ENCODE measurements at places on chromosomes 13 and 19.
A peak's percentile ranks its signal among the peaks of the same experiment; 100 is the strongest.

GRCh38 chr13:98315466-98315865 is 138.4 kb upstream of the RNF113B start:
- no peak for DNase-seq

DNA sequence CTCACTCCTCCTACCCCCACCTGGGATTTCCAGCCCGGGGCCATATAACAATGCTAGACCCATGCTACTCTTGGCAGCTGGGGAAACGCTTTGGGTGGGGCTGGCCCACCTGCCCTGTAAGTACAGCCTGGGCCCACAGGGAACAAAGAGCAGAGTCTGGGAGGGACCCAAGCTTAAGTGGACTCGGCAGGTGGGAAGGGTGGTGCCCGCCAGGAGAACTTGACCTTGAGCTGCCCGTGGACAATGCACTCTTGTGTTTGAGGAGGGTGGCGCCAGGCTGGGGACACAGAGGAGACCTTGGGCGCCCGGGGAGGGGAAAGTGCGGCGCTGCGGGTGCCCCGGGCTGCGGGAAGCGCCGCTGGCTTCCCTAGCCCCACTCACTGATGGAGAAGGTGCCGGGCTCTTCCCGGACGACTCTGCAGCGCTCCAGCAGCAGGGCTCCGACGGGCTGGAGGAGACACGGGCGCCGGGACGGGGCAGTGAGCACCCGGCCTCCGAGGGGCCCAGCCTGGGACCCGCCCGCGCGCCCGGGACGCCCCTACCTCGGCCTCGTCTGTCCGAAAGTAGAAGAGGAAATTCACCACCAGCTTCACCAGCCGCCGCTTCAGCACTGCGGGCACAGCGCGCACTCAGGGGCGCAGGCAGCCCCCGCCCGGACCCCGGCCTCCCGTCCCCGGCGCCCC is 607 bp downstream of the PLEKHJ1 start:
- no peak for DNase-seq

- DNase-seq, result no peak
Measured at GRCh38 chr13:95676105-95676761, 706 bp upstream of the DNAJC3 start.

DNA sequence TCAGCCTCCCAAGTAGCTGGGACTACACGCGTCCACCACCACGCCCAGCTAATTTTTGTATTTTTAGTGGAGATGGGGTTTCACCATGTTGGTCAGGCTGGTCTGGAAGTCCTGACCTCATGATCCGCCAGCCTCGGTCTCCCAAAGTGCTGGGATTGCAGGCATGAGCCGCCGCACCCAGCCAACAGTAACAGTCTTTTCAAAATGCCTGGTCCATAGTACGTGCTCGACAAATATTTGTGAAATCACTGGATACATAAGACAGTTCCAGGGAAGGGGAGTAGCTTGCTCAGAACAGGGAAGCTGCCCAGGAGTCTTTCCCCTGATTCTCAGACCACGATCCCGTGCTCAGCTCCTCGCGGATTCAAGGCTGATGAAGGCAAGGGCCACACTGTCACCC is 30.5 kb downstream of the CACNG6 start:
- no peak for DNase-seq

- DNase-seq, result no peak
Measured at GRCh38 chr19:33333151-33333550, 30.8 kb upstream of the CEBPA start.

DNA sequence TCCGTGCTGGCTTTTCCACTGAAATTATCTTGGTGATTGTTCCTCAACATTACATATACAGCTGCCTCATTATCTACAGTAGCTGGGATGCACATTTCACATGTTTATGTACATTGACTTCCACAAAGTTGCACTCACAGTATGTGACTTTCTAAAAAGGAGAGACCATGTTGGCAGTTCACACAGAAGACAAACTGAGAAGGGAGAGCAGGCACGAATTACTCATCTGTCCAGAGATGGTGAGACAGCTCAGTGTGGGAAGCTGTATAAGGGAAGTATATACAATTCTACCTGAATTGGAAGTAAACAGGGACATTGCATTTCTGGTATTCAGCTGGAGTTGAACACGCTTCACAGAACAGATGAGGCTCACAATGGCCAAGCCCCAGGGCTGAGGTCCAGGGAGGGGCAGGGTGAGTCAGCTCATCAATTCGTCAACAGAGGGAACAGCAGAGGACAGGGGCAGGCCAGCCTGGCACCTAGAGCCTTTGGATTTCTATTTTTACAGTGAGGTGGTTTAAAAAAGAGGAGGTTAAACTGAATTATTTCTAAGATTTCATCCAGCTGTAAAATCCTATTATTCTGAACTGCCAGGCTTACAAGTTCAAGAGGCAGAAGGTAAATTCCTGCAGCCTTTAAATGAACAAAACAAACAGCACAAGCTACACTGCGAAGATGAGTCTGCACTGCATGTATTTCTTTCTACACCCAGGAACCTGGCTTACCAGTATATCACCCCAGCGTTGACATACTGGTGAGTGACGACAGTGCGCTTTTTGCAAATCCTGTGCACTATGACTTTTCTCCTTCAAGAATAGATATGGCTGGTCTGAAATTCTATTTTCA is 9.8 kb downstream of the PARP4 start:
- no peak for DNase-seq

GRCh38 chr13:78024996-78025395 is 106.4 kb upstream of the EDNRB start:
- DNase-seq, result no peak

GRCh38 chr13:48318377-48318811 is 14.8 kb downstream of the RB1 start:
- DNase-seq, result no peak

DNA sequence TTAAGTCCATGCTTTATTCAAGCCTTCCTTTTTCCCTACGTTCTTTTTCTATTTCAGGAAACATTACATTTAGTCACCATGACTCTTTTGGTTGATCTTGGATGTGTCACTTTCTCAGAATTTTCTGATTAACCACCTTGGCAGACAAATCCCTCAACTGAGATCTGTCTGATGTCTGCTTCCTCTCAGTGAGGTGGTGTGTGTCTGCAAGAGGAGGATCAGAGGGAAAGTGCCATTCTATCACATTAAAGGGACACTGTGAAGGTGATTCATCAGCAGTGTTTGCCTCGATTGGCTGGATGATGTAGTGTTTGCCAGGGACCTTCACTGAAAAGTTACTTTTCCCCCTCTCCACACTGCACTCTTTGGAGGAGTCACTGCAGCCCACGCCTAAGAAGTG is 3.0 kb upstream of the CCNP start:
- no peak for DNase-seq

- DNase-seq, result peak; percentile 58
Measured at GRCh38 chr13:31199849-31200636, at the start of gene B3GLCT. Gene B3GLCT, plus strand, starts transcription at chr13:31199975. Its CDS starts 110 bp downstream, at chr13:31200085.

DNA sequence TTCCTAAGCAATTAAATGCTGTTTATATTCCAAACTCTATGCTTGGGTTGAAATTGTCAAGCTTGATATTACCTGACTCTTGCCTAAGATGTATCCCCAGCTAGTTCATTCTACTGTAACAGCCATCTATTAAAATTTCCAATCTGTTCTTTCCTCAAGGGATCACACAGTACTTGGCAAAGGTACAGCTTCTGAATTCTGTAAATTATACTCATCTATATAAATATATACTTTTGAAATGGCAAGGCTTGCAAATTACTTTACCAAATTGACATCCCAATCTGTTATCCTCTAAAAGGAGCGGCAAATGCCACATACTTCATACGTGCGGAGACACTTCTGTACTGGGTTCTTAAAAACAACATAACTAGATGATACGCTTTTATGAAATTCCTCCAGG is 330.2 kb downstream of the DNAJC15 start:
- DNase-seq, result no peak

- DNase-seq, result no peak
Measured at GRCh38 chr13:96191367-96191766, 101.5 kb downstream of the HS6ST3 start.

DNA sequence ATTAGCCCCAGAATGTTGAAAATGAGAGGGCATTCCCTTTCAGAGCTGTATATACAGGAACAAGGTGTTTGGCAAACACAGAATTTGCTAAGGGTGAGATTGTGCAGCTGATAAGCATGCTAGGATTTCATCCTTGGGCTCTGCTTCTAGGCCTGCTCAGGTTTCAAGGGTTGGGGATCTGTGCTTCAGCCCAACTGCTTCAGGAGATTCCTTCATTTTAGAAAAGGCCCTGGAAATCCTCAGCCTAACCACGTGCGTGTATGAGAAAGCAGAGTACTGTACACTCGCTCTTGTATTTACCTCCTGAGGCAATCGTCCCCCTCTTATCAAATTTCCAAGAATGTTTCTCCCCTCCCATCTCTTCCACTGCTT is 291.6 kb upstream of the ARGLU1 start:
- no peak for DNase-seq

DNA sequence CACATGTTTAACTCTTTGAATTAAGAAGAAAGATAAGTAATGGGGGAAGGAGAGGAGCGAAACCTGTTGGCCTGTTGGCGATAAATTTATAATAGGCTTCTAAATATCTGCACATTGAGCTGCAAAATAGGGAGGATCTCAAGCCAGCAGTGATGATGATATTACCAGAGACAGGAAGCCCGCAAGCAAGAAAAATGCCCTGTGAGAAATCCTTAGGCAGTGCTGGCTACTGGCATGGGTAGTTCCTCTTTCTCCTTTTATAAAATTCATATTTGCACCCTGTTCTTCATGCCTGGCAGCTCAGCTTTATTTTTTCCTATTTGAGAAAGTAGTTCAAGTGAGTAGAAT is 858 bp upstream of the USP12 start:
- DNase-seq, result peak; percentile 45

- DNase-seq, result no peak
Measured at GRCh38 chr19:3769494-3769893, 2.5 kb downstream of the RAX2 start.

GRCh38 chr13:100341327-100341726 is 247.3 kb downstream of the GGACT start:
- no peak for DNase-seq

- DNase-seq, result peak; percentile 70
Measured at GRCh38 chr13:28636677-28637317, 22.1 kb upstream of the POMP start.

DNA sequence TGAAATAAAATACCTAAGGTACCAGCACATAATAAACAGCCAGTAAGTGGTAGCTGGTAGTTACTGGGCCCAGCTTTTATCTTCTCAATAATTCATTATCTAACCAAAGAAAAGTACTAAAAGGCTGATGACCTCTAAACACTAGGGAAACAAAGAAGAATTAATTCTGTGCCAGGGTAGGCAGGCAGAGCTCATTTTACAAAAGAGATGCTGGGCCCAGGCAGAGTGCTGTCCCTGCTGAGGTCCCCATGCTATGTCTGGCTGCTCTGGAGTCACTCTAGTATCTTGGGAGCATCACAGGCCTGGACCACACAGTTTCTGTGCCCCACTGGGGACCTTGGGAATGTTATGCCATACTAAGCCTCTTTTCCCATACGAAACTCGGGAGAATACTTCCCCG is 18.2 kb downstream of the ZNF507 start:
- DNase-seq, result no peak

DNA sequence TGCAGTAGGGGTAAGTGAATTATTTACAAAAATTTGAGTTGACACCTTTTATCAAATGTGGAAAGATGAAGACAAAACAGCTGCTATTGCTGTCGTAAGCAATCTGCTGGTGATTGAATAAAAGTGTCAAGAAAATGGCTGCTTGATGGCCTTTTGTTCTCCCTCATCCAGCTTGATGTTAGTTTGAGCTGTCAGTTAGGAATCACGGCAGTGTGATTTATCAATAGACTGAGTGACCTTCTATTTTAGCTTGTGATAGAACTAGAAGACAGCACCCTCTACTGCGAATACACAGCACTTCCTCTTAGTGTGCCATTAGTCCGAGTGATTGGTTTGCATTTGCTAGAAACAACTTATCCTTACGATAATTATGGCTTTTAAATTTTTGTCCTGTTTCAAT is 76.3 kb downstream of the MZT1 start:
- peak; percentile 41 for DNase-seq

DNA sequence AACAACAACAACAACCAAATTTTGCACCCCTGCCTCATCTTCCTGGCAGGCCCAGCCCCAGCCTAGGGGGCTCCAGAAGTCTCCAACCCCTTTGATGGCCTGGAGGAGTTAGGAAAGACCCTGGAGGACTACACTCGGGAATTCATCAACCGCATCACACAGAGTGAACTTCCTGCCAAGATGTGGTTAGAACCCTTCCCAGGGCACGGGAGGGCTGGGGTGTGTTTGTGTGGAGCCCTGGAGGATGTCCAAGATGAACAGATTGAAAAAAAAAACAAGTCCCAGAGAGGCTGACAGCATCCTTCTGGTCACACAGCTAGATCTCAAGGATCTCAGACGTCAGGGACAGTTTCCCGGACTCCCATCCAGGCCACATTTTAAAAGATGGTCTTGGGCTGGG is 13.3 kb downstream of the APOC1 start:
- no peak for DNase-seq

DNA sequence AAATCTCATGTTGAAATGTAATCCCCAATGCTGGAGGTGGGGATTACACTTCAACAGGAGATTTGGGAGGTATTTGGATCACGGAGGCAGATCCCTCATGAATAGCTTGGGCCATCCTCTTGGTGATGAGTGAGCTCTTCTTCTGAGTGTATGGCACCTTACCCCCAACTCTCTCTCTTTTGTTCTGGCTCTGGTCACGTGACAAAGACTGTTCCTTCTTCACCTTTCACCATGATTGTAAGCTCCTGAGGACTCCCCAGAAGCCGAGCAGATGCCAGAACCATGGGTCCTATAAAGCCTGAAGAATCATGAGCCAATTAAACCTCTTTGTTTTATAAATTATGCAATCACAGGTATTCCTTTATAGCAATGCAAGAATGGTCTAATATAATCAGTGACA is 684.2 kb downstream of the LIG4 start:
- no peak for DNase-seq

- no peak for DNase-seq
Measured at GRCh38 chr13:47816831-47817230, 184.2 kb downstream of the SUCLA2 start.

GRCh38 chr13:40433577-40433976 is 232.9 kb downstream of the FOXO1 start:
- no peak for DNase-seq

- DNase-seq, result no peak
Measured at GRCh38 chr13:110283736-110284517, 23.0 kb downstream of the COL4A1 start.

GRCh38 chr19:49150106-49150943 is 4.9 kb downstream of the HRC start:
- peak; percentile 91 for DNase-seq

Data from G401 (cell line).